Activated T-helper 1 cell treated with anti-CD3 and anti-CD28 coated beads, Interleukin-12 subunit alpha, Interleukin-12 subunit beta, Interleukin-2, Interleukin-4 antibody, amounts not matched to agents 30 ng/mL and 10 ng/mL and 1 ng/mL, durations not matched to agents 14 hours and 24 hours and 36 hours (primary cell): ENCODE measurements at places on chromosomes 1 and 21. TPM values are rescaled to one million over a fixed set of nuclear protein-coding genes. Genes with fewer than 3 reads are reported as not detected.

HLX gene
- total RNA-seq: 5.1 and 6.3 TPM in 2 replicates

SYPL2 gene
- not detected in 2 replicates for total RNA-seq

FAM78B gene
- total RNA-seq: 1.0 TPM in 2 replicates

LIX1L gene
- total RNA-seq: 30.3 and 32.2 TPM in 2 replicates

PER3 gene
- 4.0 and 4.4 TPM in 2 replicates for total RNA-seq

RGS7 gene
- total RNA-seq: not detected in 2 replicates

UBXN10 gene
- total RNA-seq: 2.5 and 2.9 TPM in 2 replicates

SCP2 gene
- total RNA-seq: 54.7 and 58.3 TPM in 2 replicates

TNFRSF14 gene
- total RNA-seq: 207 and 215 TPM in 2 replicates

SPATA21 gene
- not detected in 2 replicates for total RNA-seq

BECN2 gene
- total RNA-seq: not detected in 2 replicates

UBR4 gene
- total RNA-seq: 155 and 161 TPM in 2 replicates

C1QTNF12 gene
- 2.2 and 4.1 TPM in 2 replicates for total RNA-seq

CACNA1S gene
- total RNA-seq: not detected in 2 replicates
